ENCODE measurements at places on chromosomes 7 and 10.
A peak's percentile ranks its signal among the peaks of the same experiment; 100 is the strongest.

DNA sequence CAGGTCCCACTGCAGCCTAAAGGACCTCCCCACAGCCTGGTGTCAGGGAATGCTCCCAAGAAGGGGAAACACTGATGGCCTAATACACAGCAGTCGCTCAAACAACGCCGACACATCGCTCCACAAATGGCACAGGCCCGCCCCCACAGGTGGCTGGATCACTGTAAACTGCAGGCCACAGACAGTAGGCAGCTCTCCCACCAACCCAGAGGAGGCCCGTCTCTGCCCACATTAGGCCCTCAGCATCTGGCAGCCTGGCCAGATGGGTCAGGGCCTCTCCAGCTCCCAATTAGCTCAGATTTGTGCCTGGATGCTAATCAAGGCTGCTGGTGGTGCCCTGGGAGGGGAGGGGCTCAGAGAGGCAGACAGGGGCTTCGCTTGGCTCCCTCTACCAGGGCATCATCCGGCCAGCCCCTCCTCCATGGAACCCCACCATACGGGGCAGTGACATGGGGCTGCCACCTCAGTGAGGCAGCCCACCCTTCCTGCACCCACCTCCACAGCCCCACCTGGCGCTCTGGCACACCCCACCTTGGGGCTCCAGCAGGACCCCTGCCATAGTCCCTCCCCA lies 42.7 kb downstream of the CAMK2B start:
- no peak for DNase-seq

DNA sequence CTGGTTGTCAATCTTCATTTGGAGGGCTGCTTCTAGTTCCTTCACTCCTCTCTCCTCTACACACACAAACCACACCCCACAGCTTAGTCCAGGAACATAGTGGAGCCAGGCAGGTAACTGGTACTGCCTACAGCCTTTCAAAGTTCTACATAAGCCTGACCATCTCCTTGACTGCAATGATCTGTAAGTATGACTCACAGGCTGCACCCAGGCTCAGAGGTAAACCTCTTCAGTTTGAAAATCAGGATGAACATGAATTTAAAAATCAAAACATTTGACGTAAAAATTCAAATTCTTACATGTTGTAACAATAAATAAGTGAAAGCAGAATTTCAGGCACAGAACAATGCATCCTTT lies 68.7 kb upstream of the C10orf120 start:
- DNase-seq, result no peak

- DNase-seq, result peak; percentile 22
Observed at GRCh38 chr10:102322914-102323313, 72.6 kb upstream of the NFKB2 start.

DNA sequence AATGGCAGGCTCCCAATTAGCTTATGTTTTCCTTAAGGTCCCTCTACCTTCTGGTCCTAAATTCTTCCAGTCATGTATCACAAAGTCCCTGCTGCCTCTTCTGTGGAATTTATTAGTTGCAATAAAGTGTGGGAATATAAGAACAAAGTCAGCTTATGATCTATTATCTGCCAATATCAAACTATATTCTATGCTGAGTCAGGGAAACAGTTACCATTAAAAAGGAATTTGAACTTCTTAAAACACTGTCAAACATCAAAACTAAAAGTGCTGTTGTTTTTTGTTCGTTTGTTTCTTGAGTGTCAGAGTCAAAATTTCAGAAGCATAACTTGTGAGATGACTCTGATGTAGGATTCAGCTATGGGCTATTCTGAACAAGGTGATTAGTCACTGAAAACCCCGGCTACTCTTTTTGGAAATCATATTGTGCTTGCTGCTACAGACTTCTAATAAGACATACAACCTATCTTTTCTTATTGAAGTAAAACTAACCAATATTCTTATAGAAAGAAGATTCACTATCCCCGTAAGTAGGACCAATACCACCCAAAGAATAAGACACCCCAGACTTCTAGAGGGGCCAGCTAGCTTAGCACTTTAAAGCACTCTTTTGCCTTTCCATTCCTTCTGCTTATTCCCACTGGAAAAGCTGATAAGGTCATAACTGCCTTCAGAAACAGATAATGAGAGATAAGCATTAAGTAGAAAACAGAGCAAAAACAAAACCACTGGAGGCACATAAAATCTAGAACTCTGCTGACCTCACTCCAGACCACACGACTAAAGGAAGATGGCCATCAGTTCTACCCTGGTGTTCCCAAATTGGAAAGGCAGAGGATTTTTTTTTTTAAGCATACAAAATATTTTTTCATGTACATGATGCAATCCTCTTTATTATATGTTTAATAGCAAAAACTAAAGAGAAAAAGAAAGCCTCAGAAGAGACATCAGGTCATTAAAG lies 370.6 kb downstream of the PARD3 start:
- DNase-seq, result no peak

GRCh38 chr7:302054-302992 lies 12.4 kb downstream of the FOXL3 start:
- no peak for DNase-seq

DNA sequence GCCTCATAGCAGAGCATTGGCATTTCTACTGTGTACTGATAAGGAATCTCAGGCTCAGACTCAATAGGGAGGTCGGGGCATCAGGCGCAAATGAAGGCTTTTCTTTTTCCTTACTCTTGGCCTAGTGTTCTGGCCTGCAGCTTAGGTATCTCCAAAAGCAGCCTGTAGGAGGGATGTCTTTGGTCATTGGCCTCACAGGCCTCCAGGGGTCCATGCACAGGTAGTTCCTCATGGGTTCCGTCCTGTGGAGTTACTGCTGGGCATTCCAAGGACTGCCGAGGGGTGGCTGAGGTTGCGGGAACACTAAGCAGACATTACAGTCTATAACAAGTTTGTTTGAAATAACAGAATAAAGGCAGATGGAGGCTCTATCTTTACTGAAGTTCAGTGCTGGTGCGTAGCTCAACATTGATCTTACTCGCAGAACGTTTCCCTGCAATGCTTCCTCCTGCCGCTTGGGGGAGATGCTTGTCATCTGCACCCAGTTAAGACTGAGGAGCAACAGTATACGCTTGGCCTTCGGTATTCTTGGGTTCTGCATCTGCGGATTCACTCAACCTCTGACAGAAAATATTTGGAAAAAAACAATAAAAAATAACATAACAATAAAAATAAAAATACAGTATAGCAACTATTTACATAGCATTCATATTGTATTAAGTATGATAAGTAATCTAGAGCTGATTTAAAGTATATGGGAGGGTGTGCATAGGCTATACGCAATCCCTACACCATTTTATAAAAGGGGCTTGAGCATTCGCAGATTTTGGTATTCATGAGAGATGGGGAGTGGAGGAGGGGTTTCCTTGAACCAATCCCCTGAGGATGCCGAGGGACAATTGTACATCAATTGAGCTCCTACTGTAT lies 58.9 kb downstream of the SH2D4B start:
- DNase-seq, result peak; percentile 16

DNA sequence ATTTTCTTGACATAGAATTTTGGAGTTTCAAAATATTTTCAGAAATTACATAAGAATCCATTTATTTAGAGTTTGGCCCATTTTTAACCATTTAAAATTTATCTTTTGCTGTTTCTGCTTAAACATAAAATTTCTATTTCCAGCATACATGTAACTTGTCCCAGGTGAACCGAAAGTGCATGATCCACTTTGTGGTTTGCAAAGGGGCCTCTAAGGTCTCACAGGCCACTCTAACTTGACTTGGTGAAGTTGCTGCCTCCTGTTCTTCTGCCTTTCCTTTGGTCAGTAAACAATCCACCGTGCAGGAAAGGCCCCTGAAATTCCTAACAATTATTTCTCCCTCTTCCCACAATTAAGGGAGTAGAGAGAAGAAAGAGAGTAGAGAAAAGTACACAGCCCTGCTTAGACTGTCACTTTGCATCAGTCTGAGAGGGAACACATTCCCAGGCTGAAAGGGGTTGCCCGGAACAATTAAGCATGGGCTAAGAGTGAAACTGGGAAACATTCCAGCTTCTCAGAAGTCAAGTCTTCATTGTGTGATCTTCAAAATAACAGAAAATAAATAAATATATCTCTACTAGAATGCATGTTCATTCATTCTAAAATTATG lies 79.5 kb upstream of the SEMA3A start:
- no peak for DNase-seq

DNA sequence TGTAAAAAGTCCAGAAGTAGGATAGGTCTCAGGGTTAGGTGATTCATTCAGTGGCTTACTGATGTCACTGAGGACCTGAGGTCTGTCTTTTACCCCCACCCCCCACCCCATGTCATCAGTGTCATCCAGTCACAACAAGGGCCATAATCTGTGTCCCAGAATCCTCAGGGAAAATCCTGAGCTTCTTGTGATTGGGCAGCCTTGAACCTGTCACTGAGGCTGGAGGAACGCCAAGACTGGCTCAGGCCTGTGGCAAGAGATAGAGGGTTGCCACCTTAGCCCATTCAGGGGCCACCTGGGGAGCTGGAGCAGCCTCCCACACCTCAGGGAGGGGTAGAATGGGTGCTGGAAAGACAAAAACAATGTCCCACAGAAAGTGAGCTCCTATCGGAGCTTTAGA lies 29.7 kb downstream of the NUB1 start:
- no peak for DNase-seq

- DNase-seq, result peak; percentile 68
Observed at GRCh38 chr7:32892521-32893206, 1.1 kb upstream of the KBTBD2 start.

GRCh38 chr7:94412762-94413322 lies 18.1 kb downstream of the COL1A2 start:
- no peak for DNase-seq

- no peak for DNase-seq
Observed at GRCh38 chr7:15750727-15751126, 64.2 kb upstream of the MEOX2 start.

DNA sequence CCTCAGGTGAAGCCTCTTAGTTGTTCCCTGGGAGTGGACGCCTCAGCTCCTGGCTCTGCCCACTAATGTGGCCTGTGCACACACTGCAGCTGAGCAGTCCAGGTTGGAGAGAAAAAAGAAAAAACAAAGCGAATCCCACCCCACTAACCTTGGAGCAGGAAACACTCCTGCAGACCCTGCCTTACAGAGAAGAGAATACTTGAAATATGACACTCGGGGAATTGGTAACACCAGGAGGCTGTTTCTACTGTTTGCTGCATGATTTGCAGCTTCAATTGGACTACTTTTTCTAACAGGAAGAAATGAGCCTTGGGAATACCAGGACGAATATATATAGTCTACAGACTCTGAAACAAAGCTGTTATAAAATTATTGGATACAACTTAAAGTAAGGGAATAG lies 22.2 kb downstream of the CDHR3 start:
- no peak for DNase-seq

GRCh38 chr10:133415752-133416151 lies 8.7 kb downstream of the SPRN start:
- no peak for DNase-seq
